ENCODE measurements at places on chromosomes 12 and 14.

DNA sequence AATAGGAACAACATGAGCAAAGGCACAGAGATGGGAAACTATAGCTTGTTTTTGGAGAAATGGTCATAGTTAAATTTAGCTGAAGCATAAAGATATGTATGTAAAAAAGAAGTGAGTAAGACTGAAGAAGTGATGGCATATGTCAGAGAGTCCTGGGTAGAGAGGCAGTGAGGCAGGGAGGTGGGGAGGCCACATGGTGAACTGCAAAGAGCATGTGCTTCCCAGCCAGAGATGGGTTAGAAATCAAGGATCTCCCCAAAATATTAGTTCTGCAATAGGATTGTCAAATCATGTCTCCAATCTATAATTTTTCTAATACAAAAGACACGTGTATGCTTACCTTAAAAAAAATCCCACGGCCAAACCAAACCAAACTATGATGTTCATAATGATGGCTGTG, 82.1 kb upstream of the STXBP6 start:
- DNase-seq: no peak

DNA sequence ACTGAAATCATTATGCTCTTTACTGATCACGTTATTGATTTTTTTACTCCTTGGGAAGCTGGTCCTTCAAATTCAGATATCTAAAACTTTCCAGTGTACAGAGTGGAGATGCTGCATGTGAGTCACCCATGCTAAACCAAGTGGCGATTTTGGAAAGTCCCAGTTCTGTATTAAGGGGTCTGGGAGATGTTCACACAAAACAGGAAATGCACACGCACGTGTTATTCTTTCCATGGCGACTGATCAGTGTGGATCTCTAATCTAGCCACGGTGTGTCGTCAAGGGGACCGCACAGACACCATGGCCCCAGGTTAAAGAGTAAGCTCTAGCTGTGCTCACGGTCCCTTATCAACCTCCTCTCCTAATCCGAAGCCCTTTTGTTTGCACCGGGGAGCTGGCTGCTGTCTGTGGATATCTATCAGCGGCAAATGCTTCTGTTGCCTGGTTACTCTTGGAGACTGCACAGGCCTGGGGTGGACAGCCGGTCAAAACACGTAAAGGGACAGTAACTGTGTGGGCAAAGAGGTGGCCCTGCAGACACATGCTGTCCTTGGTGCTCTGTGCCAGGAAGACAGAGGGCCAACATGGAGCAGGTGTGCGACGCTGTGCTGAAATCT, 96.6 kb downstream of the RIMBP2 start:
- DNase-seq: no peak

DNA sequence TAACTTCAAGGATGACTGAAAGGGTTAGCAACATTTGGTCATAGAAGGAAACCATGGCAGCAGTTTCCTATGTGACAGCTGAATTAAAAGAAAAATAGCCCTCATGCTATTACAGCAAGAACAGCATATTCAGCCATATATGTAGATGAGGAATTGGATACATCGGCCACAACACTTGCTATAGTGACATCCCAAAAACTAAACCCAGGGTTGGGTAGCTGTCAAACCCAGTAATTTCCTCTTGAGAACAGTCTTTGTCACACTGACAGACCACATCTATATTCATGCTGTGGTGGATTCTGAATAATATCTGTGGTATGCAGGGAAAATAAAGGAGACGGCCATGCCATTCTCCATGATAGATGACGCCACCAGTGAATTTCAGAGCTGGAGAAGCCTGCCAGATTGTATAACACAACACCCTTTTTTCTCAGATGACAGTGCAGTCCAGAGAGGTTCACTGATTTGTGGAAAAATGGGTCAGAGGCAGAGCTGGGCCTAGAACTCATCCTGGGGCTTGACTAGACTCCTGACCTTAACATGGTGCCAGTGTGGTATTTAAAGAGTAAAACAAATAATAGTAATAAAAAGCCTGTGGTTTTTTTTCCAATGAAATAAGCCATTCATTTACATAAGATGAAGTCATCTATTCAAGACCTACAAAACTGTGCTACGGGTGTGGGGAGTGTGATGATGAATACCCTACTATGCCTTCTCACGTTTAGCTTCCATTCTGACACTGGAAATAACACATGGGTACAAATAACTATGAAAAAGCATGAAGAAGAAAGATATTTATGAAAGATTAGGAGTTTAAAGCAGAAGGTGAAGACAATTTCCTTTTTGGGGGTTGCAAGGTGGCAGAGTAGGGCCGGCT, 32.3 kb downstream of the EFCAB11 start:
- DNase-seq: peak; percentile 80

DNA sequence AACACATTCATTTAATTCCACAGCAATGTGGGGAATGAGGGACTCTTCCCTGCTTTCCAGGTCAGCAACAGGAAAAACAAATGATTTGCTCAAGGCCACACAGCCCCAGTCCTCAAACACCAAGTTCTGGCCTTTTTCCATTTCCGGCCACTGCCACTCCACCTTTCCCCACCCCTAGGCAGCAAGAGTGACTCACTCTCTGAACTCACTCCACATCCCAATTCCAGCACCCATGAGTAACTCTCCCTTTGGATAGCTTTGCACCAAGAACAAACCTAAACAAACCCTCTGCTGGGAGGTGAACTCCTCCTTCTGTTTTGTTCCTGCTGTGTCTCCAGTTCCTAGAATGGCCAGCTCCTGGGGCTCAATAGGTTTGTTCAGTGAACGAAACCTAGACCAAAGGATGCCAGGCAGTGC, 30.4 kb upstream of the PLEKHG6 start:
- peak; percentile 77 for DNase-seq

GRCh38 chr14:79352076-79352630, 859.2 kb downstream of the DIO2 start:
- no peak for DNase-seq
